Cerebellar cortex (tissue), 1 donor: ENCODE measurements at places on chromosomes 7 and 10.

DNA sequence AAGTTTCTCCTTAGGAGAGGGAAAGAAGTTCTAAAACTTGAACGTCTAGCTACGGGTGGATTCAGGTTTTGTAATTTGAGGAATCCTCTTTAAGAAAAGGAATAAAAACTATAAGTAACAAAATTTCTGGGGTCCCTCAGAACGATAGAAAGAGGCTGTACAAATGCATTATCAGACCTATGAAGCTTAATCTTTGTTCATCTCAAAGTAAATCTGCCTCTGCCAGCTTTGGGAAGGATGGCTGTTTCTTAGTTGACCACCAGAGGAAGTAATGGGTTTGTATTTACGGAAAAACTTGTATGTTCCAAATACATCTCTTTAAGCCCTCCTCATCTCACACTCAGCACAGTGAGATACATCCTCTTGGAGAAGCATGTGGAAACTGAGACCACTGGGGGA is 864 bp downstream of the PSTK start:
- DNase-seq, result peak; percentile 43

DNA sequence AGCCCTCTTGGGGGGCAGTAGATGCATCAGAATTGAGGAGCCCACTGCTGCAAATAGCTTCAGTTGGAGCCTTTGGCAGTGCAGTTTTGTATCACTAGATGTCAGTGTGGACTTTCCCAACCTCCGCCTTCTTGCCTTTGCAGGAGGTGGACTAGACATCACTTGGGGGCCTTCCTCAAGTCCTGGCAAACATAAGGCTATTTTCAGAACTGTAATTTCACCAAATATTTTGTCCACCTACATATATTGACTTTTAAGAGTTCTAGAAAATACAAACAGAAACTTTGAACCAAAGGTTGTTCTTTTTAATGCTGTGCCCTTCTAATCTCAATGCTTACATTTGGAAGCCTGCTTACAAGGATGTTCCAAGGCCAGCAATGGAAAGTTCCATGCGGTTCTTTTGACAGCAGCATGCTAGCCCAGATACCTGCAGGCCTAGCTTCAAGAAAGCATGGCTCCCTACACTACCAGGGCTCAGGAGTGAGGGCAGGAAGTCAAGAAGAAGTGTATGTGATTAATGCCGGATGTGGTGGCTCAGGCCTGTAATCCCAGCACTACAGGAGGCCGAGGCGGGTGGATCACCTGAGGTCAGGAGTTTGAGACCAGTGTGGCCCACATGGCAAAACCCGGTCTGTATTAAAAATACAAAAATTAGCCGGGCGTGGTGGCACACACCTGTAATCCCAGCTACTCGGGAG is 8.0 kb upstream of the ZNRF2 start:
- DNase-seq, result peak; percentile 76

GRCh38 chr10:31041011-31041410 is 9.3 kb upstream of the ZNF438 start:
- DNase-seq, result no peak

DNA sequence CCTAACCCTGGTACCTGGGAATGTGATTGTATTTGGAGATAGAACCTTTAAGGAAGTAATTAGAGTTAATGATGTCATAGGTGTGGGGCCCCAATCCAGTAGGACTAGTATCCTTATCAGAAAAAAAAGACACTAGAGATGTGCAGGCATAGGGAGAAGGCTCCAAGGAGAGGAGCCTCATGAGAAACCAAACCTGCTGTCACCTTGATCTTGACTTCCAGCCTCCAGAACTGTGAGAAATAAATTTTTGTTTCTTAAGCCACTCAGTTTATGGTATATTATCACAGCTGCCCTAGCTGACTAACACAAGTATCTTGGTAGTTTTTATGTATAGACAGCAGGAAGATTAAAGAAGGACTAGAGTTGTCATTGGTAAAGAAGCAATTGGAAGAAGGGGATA is 23.9 kb upstream of the CELF2 start:
- DNase-seq, result no peak

DNA sequence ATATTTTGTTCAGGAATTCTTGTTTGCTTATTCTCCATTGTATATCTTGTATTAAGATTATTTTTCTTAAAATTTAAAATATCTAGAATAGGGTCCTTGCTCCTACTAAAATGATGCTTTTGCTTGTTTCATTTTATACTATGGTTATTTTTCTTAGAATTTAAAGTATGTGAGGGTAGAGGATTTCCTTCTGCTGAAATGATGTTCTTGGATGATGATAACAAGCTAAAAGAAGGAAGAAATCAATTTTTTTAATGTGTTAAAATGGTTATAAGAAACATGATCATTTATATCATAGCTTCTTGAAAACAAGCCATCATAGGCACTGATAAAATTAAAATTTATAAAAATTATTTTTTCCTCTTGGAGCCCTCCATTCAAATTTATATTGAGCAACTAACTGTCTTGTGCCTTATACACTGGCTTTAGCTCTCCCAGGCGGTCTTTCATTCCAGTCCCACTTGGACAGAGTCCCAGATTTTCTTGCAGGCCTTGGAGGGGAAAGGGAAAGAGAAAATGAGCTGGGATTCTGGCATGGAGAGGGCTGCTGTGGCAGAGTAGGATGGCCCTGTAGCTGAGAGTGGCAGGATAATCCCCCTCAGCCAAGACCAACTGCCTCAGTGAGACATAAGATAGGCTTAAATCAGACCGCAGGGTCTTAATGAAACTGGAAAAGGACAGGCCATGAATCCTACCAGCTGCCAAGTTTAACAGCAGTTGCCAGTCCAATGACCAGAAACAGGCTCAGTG is 60.2 kb downstream of the DNAJB9 start:
- DNase-seq, result peak; percentile 82

- DNase-seq, result no peak
Measured at GRCh38 chr10:49168831-49169500, 19.2 kb downstream of the TMEM273 start.

- no peak for DNase-seq
Measured at GRCh38 chr10:12077580-12078180, 8.9 kb downstream of the DHTKD1 start.

DNA sequence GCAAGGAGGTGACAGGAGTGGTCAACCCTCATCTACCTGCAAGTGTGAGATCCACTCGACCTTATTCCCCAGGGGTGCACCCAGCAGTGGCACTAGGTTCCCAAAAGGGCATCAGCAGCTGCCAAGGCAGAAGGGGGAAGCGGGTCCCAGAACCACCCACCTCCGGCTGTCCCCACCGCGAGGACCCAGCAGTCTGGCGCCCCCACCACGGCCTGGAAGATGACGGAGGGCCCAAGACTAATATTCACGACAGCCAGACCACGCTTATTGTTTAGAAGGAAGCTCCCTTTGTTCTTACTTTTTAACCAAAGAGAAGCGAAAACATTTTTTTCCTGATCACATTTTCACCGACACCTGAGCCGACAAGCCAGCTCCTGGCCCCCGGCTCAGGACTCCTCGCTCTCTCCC is 3.6 kb upstream of the EVX1 start:
- DNase-seq, result no peak

GRCh38 chr10:15486404-15486803 is 115.3 kb upstream of the FAM171A1 start:
- DNase-seq, result no peak

DNA sequence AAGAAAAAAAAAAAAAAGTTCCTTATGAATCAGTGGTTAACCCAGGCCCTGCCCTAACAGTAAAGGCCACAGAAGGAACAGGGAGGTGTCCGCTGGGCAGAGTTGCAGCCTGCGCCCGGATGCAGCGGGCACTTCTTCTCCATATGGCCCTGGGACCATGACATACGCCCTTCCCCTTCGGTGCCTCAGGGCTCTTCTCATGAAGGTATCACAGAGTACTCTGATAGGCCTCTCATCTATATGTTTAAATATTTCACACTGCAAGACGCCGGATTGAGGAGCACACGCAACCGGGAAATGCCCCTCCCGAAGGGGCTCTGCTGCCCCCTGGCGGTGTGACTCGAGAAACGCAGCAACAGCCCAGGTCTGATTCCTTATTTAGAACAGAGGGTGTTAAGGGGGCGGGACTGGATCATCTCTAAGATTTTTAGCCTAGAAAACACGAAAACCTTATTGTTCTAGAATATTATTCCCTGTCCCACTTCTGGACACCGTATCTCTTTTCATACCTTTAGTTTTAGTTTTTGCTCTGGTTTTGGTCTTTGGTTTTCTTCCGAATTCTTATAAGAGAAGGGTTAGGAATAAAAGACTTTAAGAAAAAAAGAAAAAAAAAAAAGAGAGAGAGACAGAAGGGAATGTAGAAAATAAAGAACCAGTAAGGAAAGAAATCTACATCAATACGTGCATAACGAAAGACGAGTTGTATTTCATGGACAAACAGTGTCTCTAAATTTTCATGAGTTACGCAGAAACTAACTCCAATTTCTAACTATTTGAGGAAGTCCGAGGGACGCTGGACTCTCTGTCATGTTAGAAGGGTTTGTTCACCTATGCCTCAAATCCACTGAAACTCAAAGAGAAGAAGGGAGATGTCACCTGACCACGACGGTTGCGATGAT is 12.0 kb downstream of the DAGLB start:
- DNase-seq, result peak; percentile 89

- DNase-seq, result no peak
Measured at GRCh38 chr7:45726883-45727282, 146.0 kb downstream of the CCDC201 start.

GRCh38 chr7:138873220-138873892 is 75.4 kb upstream of the ATP6V0A4 start:
- no peak for DNase-seq

DNA sequence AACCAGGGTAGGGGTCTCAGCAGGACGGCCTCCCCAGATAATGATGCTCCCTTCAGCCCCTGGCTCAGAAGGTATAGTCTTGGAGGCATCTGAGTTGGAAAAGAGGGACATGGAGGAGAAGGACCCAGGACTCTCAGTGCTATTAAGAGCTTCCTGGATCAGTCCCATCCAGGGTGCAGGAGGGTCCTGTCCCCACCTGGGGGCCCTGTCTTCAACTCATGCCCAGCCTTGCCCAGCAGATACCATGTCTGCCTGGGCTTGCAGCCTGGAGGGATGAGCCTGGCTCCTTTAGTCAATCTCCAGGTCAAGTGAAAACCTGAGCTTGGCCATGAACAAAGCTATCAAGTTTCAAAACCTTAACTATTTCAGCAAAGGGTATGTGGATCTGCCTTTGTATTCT is 67.6 kb downstream of the PRTFDC1 start:
- DNase-seq, result no peak

- DNase-seq, result no peak
Measured at GRCh38 chr10:47291682-47292081, 8.3 kb upstream of the GDF10 start.

GRCh38 chr10:52011118-52011517 is 303.0 kb upstream of the DKK1 start:
- no peak for DNase-seq

- peak; percentile 82 for DNase-seq
Measured at GRCh38 chr7:2757361-2757903, 69.4 kb downstream of the AMZ1 start.

DNA sequence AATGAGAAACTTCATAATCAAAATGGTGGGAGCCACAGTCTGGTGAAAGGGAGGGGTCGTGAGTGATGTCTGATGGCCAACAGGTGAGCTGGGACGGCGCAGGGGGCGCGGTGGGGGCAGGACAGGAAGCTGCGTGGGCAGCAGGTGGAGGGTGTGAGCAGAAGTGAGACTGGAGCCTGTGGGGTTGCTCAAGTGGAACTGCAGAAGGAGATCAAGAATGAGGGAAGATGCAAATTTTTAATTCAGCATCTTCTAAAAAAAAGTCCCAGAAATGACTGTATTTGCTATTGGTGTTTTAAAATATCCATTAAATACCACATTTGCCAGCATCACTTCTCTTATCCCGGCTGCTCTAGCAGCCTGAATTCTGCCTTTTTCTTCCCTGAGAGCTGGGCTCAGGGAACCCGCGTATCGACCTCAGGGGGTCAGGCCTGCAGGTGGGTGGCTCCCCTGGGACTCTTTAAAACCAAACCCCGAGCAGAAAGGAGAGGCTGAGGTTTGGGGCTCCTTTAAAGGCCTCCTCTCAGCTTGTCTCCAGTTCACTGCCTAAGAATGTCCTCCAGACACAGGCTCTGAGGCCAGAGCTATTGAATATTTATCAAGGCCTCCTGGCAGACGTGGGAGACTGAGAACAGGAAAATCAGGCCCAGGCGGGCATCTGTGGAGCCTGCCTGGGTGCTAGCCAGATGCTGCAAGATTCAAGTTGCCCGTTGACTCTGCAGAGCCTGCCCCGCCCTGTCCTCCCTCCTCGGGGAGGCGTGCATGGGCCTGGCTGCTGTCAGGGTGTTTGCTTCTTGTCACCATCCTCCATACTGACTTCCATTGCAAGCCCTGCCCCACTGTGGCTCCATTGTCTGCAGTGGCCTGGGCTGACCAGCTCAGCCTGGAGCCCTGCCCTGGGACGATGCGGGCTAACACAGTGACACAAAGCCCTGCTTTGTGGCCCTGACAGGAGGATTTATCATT is 53.9 kb downstream of the SYPL1 start:
- no peak for DNase-seq

GRCh38 chr10:93921338-93921737 is 27.6 kb downstream of the SLC35G1 start:
- DNase-seq, result no peak

GRCh38 chr10:45424668-45425404 is 50.8 kb downstream of the ALOX5 start:
- no peak for DNase-seq

- no peak for DNase-seq
Measured at GRCh38 chr7:132476541-132476940, 99.7 kb downstream of the PLXNA4 start.

DNA sequence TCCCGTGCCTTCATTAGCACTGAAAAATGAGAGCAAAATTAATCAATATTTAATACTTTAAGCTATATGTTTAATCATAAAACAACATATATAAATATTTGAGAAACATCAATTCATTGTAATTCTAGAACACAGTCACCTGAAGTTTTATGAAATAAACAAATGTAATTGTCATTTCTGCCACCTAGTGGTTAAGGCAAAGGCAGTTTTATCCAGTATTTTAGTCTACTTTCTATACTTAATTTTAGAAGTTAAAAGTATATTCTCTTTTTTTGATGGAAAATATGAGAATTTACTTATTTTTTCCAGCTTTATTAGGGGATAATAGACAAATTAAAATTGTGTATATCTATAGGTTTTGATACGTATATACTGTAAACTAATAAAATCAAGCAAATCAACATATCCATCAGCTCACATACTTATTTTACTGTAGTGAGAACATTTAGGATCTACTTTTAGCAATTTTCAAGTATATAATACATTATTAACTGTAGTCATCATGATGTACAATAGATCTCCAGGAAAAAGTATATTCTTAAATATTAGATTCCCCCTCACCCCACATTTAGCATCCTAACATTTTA is 16.9 kb downstream of the PCGF6 start:
- peak; percentile 51 for DNase-seq

- no peak for DNase-seq
Measured at GRCh38 chr7:44636041-44636584, 29.7 kb downstream of the OGDH start.

GRCh38 chr10:130873636-130874035 is 437.9 kb downstream of the TCERG1L start:
- no peak for DNase-seq

- DNase-seq, result no peak
Measured at GRCh38 chr10:120715171-120715570, 136.0 kb upstream of the WDR11 start.

GRCh38 chr10:24449769-24450310 is 240.9 kb downstream of the KIAA1217 start:
- DNase-seq, result no peak
